ENCODE measurements at places on chromosomes 13 and 19. TPM values are rescaled to one million over a fixed set of nuclear protein-coding genes. Genes with fewer than 3 reads are reported as not detected.

Gene LHFPL6
- total RNA-seq: 0.22 TPM

Gene SPINT2
- 500 TPM for total RNA-seq

Gene IGFL3
- total RNA-seq: not detected

Gene LIG1
- 122 TPM for total RNA-seq

Gene RFXAP
- 4.4 TPM for total RNA-seq

Gene LILRA5
- not detected for total RNA-seq

Gene ZSCAN4
- total RNA-seq: not detected

Gene CKM
- total RNA-seq: not detected

Gene CBY2
- not detected for total RNA-seq

Gene PGLYRP2
- total RNA-seq: not detected

Gene ZNF577
- 5.8 TPM for total RNA-seq

Gene TEX101
- not detected for total RNA-seq

Gene ZNF99
- not detected for total RNA-seq

Gene TBXA2R
- 2.3 TPM for total RNA-seq

Gene ZNF490
- total RNA-seq: 5.8 TPM

Gene SLC8A2
- 0.98 TPM for total RNA-seq

Gene GFY
- total RNA-seq: 2.6 TPM

Gene ZNF497
- total RNA-seq: 5.1 TPM

Gene MAB21L1
- total RNA-seq: not detected

Gene FGF9
- 1.5 TPM for total RNA-seq
